ENCODE measurements at places on chromosomes 16 and 17.

DNA sequence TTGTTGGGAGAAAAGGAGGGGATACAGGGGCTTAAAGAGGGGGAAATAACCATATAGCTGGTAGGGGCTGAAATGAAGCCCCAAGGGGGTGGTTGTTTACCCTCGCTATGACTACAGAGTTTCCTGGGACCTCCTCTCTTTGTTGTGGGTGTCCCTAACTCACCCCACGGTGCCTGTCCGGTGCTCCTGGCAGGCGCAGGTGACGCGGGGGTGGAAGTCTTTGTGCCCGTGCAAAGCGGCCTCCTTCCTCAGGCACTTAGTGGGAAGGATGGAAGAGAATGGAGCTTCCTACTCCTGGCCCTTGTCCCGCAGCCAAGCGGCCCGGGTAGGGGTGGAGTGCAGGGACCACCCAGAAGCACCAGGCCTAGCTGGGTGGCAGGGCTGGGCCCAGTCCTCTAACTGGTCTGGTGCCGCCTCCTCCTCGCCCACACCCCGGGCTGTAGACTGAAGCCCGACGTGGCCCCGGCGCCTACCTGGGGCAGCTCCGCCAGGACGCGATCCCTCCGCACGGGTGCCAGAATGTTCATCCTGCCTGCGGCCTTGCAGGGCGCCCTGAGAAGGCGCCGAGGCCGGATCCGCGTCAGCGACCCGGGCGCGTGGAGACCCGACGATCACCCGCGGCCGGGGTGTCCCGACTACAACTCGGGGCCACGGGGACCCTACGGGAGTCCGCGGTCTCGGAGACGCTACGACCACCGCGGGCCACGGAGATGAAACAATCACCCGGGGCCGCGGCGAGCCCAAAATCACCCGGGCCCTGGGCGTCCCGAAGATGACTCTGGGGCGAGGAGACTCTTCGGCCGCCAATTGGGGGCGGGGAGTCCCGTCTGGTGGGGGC lies 709 bp downstream of the RAB34 start:
- DNase-seq = peak; percentile 58

GRCh38 chr16:12420661-12421209 lies 383.0 kb downstream of the CPPED1 start:
- DNase-seq = no peak

DNA sequence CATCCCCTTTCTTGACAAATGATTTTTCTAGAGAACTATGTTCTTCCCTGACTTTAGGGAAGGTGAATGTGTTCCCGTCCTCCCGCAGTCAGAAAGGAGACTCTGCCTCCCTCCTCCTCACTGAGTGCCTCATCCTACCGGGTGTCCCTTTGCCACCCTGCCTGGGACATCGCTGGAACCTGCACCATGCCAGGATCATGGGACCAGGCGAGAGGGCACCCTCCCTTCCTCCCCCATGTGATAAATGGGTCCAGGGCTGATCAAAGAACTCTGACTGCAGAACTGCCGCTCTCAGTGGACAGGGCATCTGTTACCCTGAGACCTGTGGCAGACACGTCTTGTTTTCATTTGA lies 7.4 kb downstream of the NAT9 start:
- DNase-seq = no peak

- no peak for DNase-seq
These were observed 99.7 kb downstream of the CDH8 start for GRCh38 chr16:61936522-61936921.

- no peak for DNase-seq
These were observed 16.6 kb downstream of the FAM83G start for GRCh38 chr17:18987862-18988545.

DNA sequence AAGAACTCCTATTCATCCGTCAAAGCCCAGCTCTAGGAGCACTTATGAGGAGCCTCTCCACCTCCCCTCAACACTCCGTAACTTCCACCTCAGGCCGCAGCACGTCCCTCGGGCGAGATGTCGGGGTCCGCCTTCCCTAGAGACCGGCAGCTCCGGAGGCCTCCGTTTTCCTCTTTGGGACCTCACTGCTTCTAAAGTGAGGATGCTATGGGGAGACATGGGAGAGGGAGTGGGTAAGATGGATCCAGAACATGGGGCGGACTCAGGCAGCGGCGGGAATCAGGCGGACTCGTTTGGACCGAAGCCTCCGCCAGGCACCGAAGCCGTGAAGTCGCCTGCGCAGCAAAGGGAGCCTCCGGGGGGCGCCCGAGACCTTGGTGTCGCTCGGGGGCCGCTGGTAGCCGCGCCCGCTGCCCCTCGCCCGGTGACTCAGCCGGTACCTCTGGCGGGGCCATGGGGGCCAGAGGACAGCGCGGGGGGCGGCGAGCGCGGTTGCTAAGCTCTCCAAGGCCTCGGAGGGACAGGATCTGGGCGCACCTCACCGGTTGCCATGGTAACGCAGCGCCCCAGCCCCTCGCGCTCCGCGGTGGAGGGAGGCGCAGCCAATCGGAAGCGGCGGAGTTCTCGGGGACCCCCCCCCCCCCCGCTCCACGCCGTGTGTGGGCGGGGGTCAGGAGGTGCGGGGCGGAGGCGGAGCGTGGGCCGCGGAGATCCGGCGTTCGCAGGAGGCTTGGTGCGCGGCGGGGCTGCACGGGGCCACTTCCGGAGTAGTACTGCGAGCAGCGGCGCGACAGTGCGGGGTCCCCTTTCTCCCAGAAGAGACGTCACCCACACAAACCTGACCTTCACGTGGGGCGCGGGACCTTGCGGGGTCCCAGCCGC lies 1.3 kb upstream of the HIC1 start:
- no peak for DNase-seq

- DNase-seq = peak; percentile 72
These were observed 10.9 kb upstream of the ZFHX3 start for GRCh38 chr16:73058616-73059409.

DNA sequence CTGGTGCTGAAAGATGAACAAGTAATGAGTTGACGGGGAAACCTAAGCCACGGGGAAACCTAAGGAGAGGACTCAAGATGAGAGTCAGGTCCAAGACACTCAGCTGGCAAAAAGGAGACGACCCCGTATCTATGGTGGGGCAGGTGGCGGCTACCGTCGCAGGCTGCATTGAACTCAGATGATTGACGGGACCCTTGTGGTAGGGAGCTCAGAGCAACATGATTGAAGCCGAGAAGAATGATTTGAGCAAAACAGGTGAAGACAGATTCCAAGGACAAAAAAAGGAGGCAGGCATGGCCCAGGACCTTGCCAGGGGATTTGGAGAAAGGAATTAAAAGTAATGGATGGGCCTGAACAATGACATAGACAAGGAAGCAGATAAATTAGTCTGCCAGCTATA lies 7.5 kb upstream of the MYH3 start:
- no peak for DNase-seq

DNA sequence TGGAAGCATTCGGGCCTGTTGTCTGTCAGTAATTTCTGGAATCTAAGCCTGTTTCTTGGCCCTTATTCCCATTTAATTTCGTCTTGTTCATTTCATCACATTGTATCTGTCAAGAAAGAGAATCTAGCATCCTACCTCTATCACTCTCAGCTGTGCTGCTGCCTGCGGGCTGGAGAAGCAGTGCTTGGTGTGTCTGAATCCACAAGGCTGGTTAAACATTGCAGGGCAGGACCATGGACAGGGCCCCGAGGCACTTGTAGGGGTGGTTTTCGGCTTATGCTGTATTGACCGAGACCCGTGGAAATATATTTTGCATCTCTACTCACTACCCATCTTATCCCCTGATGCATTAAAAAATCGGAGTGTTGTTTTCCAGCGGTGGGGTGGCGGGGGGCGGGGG lies 3.1 kb downstream of the RAB11FIP4 start:
- peak; percentile 72 for DNase-seq

DNA sequence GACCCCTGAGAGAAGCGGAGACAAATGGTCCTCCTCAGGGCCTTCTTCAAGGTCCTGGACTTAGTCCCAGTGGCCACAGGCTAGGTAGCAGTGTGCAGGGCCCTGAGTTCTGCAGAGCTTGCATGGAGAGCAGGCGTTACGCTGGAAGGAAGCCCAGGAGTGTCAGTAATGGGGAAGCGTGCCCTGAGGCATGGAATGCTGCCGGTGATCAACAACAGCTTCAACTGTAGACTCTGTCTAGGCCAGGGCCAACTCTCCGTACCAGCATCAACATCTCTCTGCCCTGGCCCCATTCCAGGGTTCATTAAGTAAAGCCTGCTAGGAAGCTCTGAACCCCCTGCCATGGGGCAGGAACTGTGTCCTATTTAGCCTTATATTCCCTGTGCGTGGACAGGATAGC lies 568 bp upstream of the TNK1 start:
- peak; percentile 65 for DNase-seq

GRCh38 chr16:88939972-88940861 lies 36.8 kb downstream of the CBFA2T3 start:
- DNase-seq = no peak

- DNase-seq = no peak
These were observed 10.9 kb downstream of the STH start for GRCh38 chr17:46009681-46010596.
